ENCODE measurements at places on chromosomes 2 and 18.
A peak's percentile ranks its signal among the peaks of the same experiment; 100 is the strongest.

DNA sequence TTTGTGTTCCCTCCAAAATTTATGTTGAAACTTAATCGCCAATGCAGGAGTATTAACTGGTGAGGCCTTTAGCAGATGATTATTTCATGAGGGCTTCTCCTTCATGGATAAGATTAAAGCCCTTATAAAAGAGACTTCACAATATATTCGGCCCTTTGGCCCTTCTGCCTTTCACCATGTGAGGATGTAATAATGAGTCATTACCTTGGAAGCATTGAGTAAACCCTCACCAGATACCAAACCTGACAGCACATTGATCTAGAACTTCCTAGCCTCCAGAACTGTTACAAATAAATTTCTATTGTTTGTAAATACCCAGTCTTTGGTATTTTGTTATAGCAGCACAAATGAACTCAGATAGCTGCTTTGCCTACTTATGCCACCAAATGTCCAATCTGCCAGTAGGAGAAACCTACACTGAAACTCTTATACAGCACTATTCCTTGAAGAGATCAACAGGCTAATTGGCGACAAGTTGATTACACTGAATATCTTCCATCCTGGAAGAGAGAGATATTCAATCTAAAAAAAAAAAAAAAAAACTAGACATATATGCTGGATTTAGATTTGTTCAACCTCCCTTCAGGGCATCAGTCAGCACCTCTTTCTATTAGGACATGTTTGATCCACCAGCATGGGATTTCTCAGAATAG lies 125.9 kb upstream of the COL5A2 start:
- DNase-seq: no peak

GRCh38 chr2:224357098-224357901 lies 44.6 kb downstream of the FAM124B start:
- DNase-seq: no peak

GRCh38 chr2:241898463-241899270 lies 29.1 kb downstream of the RTP5 start:
- DNase-seq: no peak

GRCh38 chr2:11710632-11711353 lies 35.6 kb upstream of the LPIN1 start:
- DNase-seq: no peak

DNA sequence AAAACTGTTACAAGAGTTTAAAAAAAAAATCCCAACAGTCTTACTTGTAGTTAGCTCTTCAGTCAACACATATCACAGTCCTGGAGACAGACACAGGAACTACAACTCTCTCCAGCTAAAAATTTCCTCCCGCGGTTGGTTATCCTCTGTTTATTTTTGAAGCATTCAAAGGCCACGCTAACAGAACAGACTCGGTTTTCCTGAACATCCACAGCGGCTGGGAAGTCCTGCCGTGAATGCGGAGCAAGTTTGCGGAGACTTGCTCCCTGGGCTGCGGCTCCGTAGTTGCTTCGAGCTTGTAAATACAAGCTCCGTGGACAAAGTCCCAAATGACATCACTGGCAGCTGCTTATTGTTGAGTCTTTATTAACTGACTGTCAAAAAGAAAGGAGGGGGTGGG lies at the start of gene NCKAP5:
Gene NCKAP5 (minus strand): TSS at position 292 of the 400 bp plus-strand sequence. CDS start 50,937 bp downstream, outside the sequence.
- no peak for DNase-seq

- DNase-seq: no peak
These were observed 46.2 kb upstream of the DNMT3A start for GRCh38 chr2:25387876-25388449.

- DNase-seq: peak; percentile 88
These were observed 30.9 kb downstream of the MBP start for GRCh38 chr18:77101410-77102258.

DNA sequence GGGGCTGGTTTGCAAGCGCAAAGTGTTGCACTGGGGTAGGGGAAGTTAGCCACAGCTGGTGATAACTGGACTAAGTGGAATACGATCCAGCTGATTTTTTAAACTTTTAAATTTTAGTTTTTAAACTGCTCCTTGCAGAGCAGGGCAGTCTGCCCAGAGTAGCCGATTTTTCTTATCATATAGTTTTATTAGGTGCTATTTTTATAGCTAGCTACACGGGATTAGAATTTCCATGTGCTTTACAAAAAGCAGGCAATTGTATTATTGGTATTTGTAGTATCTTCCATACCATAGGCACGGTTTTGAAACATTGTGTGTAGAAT lies 9.6 kb downstream of the CPLX4 start:
- no peak for DNase-seq

DNA sequence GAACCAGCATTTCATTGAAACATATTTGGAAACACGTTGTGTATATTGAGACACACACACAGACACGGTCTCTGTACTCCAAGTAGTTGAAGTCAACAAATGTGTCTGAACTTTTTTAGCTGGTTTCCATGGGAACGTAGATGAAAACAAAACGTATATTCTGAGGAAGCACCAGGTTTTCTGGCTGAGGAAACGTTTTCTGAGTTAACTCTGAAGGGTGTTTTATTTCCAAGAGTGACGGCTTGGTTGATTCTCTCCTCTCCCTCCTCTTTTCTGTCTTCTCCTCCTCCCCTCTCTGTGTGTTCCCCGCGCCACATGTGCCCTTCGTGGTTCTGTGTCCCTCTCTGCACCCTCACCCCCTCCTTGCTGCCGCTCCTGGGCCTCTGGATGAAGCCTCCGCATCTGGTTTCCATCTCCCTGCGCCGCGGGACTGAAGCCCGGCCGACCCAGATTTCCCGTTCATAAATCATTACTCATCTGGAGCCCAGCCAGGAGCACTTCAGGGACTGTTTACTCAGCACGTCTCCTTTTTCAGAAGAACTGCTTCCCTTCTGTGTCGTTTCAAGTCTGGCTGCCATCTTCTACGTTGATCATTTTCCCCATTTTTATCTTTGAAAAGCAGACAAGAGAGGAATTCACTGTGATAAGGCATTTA lies 122.7 kb downstream of the COL6A3 start:
- DNase-seq: peak; percentile 98

DNA sequence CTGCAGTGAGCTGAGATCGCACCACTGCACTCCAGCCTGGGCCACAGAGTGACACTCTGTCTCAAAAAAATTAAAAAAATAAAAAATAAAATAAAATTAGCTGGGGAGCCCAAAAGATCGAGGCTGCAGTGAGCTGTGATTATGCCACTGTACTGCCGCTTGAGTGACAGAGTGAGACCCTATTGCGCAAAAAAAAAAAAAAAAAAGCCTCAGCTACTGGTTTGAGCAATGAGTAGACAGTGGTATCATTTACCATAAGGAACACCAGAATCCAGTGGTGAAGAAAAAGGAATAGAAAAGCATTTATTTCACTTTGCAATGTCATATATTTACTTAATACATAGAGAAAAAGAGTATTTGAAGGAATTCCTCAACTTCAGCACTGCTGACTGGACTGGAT lies 3.0 kb downstream of the SAP130 start:
- DNase-seq: no peak

DNA sequence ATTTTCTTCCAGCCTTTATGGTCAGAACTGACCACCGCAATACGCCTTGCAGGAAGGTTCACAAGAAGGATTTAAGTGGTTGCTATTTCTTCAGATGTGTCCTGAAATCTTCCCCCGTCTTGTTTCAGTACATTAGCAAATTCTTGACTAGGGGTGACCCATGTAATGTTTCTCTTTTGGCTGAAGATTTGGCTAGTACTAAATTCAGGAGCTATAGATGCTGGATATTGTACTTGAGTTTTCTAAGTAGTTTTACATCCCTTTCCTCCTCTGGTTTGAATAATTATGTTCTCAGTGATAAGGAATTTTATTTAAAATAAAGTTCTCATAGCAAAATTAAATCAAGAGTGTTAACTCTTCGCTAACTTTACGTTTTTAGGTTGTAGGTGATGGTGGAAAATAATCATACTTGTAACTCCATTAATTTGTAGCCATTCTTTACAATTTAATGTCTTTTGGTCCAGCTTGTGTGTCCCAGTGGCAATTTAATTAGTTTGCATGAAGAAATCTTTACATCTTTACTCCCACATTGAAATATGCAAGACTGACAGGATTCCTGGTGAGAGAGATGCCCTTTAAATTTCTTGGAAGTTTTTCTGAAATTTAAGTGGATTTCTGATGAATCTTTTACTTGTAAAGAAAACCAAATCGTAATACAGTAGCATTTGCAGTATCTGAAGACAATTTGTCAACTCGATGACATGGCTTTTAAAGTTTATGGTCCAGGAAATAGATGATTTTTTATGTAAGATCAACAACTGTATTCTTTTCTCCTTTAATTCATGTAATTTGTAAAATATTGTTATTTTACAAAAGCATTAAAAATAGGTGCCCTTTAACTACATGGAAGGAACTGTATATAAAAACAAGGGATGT lies 2.8 kb downstream of the PHLPP1 start:
- peak; percentile 7 for DNase-seq

DNA sequence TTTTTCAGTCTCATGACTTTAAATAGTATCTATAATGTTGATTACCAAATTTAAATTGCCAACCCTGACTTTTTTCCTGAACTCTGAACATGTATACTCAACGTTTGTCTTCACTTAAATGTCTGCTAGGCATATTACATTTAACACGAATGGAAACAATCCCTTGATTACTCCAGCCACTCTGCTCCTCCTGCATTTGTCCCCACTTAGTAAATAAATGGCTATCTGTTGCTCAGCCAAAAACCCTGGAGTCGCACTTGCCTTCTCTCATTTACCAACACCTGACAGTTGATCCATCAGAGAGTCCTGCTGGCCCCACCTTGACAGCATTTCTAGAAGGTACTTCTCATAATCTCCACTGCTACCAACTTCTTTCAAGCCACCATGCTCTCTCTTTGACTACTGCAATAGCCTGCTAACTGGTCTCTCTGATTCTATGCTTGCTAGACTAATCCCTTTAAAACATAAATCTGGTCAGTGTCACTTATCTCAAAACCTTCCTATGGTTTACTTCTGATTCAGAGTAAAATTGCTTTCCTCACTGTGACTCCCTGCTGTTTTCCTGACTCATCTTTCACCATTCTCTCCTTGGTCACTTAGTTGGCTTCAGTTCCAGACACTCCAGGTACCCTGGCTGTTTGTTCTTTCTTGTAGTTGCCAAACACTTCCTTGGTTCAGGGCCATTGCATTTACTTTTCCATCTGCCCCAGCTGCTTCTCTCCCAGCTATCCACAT lies 31.9 kb downstream of the SPAG16 start:
- peak; percentile 20 for DNase-seq

- DNase-seq: no peak
These were observed 67.3 kb upstream of the UPP2 start for GRCh38 chr2:158034198-158034866.

- no peak for DNase-seq
These were observed 57.2 kb downstream of the COBLL1 start for GRCh38 chr2:164784376-164784775.

GRCh38 chr2:108923736-108924579 lies 65.1 kb downstream of the EDAR start:
- no peak for DNase-seq

DNA sequence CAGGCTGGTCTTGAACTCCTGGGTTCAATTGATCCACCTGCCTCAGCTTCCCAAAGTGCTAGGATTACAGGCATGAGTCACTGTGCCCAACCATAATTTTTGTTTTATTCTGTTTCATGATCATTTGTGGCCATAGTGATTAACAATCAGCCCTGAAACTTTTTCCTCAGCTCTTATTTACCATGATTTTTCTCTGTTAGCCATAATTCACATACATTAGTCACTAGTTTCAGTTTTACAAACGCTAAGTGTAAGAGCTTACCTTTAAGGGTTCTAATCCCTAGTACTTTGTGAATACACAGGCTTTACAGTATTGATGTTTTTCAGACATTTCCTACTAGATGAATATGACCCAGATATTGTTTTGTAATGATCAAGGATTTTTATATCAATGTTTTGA lies 216.1 kb downstream of the DPP4 start:
- no peak for DNase-seq

GRCh38 chr2:186533717-186534116 lies 47.7 kb downstream of the ZC3H15 start:
- no peak for DNase-seq

- DNase-seq: peak; percentile 79
These were observed 16.0 kb upstream of the SERPINB3 start for GRCh38 chr18:63677500-63678225.
